Stimulated activated CD4-positive, alpha-beta T cell treated with anti-CD3 and anti-CD28 coated beads, Interleukin-2, amount 100 ng/mL, for 48 hours (primary cell): ENCODE measurements at places on chromosomes 7 and 10.

DNA sequence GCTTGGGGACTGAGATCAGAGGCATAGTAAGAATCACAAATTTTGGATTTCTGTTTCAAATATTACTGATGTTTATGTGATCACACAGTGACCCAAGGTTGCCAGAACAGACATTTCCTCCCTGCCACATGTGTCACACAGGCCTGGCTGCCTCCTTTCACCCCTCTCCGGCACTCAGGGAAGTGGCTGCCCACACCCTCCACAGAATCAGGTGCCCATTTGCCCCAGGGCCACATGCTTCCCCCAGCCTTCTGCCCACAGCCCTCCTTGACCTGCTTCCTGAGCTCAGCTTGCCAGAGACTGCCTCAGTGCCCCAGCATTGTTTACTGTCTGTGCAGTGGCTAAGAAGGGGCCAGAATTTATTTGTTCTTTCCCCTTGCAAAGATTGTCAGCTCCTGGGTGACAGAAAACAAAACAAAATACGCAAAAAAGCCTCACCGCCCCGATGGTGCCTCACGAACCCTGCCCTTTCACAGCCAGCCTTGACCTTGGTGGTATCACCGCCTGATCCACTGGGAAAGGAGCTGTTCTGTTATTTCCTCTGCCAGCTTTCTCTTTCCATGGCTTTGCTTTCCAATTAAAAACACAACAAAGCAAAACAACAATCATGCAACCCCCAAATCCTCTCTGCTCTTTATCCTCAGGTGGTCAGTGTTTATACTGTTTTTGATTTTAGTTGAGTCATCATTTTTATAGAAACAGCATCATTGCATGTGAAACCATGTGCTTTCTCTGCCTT, 52.8 kb downstream of the CHN2 start:
- no peak for DNase-seq

- DNase-seq: no peak
Measured at GRCh38 chr10:59757966-59758365, 4.7 kb upstream of the MRLN start.

- no peak for DNase-seq
Measured at GRCh38 chr7:4791101-4791737, 15.8 kb downstream of the AP5Z1 start.

DNA sequence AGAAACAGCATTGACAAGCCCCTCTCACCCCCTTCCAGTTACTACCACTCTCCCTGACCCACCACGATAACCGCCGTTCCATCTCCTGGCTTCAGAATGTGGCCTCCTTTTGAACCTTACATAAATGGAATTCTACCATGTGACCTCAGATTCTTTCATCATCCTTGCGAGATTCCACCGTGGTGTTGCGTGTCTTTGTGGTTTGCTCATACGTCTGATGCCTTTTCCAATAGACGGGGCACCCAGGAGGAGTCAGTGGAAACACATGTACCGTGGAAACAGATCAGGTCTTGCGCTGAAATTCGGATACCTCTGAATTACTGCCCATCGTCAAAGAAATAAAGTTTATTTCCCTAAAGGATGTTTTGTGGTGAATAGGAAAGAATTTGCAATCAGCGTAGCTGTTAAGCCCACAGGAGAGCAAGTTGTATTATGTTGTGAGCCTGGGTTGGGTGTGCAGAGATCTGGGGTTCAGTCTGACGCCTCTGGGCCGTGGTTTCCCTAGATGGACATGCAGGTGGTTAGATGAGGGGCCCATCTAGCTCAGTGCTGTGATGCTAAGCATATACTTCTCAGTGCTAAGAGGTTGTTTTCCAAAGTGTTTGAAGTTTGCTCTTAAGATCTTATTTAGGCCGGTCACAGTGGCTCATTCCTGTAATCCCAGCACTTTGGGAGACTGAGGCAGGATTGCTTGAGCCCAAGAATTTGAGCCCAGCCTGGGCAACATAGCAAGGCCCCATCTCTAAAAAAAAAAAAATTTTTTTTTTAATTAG, 29.1 kb downstream of the GTF2IRD1 start:
- no peak for DNase-seq

GRCh38 chr10:87054373-87055295, 34.5 kb downstream of the FAM25A start:
- peak; percentile 2 for DNase-seq

GRCh38 chr10:20040012-20040411, 223.8 kb downstream of the PLXDC2 start:
- no peak for DNase-seq

DNA sequence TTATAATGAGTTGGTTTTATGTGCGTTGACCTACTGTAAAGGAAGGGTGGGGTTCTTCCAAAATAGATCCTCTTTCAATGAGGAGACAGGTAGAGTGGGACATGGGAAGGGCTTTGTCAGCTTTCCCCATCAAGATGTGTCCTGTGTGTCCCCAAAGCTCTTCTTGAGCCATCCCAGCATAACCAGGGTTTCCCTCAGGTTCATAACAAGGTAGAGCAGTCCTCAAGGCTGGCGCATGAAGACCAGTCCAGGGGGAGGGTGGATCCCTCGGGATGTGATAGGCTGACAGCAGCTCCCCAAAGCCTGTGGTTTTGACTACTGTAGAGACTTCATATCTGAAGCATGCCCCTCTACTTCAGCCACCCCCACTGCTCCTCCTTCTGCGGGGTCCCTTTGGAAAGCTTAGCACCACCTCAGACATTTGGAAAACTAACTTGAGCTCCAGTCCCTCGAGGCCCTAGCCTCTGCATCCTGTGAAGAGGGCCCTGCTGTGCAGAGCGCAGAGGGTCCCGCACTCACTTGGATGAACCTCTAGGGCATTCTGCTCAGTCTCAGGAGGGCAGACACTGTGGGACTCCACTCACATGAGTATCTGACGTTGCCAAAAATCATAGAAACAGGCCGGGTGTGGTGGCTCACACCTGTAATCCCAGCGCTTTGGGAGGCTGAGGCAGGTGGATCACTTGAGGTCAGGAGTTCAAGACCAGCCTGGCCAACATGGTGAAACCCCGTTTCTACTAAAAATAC, 1.1 kb upstream of the GIMAP8 start:
- DNase-seq: no peak

DNA sequence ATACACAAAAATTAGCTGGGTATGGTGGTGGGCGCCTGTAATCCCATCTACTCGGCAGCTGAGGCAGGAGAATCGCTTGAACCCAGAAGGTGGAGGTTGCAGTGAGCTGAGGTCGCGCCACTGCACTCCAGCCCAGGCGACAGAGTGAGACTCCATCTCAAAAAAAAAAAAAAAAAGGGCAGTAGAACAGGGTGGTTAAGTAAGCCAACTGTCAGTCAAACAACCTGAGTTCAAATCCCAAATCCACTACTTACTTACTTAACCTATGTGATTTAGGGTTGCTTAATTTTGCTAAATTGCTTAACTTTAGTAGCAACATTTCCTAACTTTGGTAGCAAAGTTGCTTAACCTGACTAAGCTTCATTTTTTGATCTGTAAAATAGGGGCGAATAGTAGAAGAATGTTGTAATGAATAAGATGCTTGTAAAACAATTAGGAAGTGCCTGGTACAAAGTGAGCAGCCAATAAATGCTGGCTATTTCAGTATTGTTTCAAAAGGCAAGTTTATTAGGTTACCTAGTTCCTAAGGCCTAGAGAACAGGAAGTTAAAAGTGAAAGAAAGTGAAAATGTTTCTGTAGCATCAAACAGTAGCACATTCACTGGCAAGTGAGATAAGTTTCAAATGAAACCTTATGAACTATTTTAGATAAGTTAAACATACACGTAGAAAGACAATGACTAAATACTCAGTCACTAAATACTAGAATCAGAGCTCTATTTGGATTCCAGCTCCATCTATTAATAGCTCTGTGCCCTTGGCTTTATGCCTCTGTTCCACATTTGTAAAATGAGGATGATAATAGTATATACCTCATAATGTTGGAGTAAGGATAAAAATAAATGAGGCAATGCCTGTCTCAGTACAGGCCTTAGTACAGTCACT, 64.3 kb downstream of the HOXA1 start:
- no peak for DNase-seq

GRCh38 chr7:143280566-143280965, 4.2 kb upstream of the TMEM139 start:
- no peak for DNase-seq

- DNase-seq: no peak
Measured at GRCh38 chr10:126252884-126253610, 135.2 kb downstream of the ADAM12 start.
